ENCODE measurements at places on chromosomes 16 and 17.

DNA sequence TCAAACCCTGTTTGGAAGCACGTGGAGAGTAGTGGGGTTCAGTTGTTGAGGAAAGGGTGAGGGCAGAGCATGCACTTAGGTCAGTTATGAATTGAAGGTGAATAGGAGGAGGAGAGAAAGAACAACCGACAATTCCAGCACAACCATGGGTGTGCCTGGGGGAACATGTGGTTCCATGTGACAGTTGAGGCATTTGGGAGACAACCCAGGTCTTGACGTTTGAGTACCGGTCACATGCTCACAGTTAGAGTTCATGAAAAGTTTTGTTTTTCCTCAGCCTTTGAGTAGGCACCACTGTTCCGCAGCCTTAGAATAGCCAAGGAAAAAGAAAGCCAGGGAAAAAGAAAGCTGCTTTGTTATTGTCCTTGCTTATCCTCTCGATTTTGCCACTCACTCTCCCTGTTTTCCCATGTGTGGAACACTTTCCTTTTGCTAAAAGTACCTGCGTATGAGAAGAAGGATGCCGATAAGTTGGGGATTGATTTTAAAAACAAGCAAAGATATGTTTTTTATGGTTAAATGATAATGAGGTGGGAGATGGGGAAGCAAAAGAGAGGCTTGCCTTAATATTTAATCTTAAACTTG, 25.6 kb upstream of the ABCC11 start:
- DNase-seq, result no peak

GRCh38 chr17:35891269-35891668, 11.1 kb upstream of the CCL5 start:
- DNase-seq, result no peak

DNA sequence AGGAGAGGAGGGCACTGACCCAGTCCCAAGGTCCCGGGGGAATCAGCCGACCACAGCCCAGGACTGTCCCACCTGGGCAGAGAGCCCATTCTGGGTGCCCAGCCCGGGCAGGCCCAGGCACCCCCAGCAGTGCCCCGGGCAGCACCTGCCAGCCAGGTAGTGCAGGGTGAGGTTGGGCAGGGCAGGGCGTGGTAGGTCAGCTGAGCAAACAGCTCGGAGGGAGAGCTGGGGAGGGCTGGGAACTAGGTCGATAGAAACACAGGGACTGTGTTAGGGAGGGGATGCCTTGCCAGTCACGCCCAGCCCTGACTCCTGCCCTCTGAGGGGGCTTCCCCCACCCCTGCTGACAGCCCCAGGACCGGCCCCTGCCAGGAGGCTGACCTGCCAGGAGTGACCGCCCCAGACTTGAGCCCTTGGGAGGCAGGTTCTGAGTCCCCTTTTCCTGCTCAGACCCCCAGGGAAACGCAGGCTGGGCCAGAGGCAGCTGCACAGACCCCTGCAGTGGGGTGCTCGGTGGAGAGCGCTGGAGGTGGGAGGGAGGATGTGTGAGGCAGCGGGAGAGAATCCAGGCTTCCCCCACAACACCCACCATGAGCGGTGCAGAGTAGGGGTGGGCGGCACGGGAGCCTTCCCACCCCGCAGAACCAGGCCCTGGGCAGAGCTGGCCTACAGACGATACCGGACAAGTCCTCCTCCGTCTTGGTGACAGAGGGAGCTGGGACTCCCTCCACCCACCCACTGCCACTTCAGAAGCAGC, 4.7 kb downstream of the HS3ST6 start:
- DNase-seq, result no peak

DNA sequence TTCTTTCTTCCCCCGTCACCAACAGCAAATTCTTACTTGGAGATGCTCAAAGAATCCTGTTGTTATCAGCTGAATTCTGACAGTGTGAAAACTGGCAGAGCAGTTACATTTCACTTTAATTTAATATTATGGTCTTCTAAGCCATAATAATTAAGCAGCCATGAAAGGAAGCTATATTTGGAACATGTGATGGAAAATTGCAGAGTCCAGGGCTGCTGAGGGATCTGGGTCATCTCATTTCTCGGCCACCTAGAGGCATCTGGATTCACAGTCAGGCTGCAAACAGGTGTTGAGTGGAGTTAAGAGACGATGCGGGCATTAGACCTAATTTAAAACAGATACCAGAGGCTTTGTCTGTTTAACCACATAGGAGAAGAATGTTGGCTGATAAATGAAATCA, 38.4 kb downstream of the CHD9NB start:
- no peak for DNase-seq

DNA sequence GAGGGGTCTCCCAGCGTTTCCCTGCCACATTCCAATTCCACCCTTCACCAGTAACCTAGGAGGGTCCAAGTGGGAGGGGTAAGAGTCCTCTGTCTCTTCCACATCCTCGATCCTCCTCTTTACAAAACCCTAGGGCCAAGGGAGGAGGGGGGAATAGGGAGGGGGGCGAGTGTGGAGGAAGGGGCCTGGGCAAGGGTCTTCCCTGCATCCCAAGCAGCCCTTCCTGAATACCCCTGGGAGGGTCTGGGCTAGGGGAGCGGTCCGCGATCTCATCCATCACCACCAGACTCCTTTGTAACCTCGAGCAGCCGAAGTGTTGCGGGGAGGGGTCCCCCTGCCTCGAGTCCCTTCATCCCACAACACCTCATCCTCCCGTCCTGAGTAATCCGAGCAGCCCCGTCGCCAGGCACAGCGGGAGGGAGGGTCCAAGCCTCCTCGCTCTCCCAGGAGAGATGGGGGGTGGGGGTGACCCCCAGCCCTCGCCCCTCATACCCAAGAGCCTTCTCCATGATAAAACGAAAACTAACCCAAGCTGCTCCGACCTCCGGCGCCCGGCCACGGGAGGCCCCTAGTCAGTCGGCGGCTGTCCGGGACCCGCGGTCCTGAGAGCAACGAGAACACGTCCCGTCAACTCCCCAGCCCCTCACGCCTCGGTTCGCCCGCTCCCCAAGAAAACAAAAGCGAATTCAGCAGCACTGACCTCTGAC, 502 bp downstream of the SMPD3 start:
- no peak for DNase-seq

- DNase-seq, result no peak
These were observed 57.6 kb downstream of the CDRT4 start for GRCh38 chr17:15409721-15410250.

- DNase-seq, result no peak
These were observed 65.6 kb downstream of the XYLT1 start for GRCh38 chr16:17404941-17405689.

DNA sequence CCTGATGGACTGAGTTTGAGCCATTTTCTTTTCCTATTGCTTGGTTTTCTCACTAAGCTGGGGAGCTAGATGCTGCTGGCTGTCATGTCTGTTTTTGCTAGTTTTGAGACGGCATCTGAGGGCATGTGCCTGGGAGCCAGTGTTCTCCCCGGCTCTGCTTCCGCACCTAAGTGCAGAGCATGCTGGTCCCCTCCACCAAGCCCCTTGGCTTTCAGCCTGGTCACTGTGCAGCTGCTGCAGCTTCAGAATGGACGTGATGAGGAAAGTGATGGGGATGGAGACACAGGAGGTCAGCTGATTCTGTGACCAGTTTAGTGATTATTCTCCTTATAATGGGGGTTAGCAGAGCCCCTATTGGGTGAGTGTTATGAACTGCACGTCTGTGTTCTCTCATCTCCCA, 28.5 kb downstream of the DNAH17 start:
- DNase-seq, result no peak

DNA sequence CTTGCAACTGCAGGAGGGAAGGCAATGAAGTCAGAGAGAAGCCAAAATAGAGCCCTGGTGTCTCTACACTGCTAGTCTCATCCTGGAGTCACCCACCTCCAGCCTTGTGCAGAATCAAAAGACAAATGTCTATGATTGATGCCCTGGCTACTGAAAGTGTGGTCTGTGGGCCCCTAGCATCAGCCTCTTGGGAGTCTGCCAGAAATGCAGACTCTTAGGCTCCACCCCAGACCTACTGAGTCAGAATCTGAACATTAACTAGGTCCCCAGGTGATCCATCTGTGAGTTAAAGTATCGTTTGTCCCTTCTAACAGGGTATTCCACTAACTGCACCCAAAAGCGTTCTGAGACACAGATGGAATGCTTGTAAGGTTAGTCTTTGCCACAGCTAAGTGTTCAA, 21.2 kb downstream of the EARS2 start:
- DNase-seq, result no peak
